ENCODE measurements at places on chromosomes 1 and 21.

GRCh38 chr1:47679826-47680225, 242.0 kb downstream of the FOXD2 start:
- DNase-seq: no peak

DNA sequence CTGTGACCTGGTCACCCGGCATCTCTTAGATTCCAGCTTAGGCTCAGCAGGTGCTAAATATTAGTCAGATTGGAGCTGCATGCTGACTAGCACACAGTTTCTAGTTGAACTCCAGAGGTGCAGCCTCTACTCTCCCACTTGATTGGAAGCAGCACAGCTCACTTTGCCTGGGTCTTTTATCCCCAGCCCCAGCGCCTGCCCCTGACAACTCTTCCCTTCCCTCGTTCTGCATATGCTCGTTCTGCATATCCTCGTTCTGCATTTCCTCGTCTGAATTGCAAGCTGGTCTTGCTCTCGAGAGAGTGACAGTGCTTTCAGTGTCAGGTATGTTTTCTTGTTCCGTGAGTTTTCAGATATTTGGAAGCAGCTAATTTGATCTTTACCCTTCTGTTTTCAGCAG, 11.7 kb downstream of the COL18A1 start:
- DNase-seq: no peak

DNA sequence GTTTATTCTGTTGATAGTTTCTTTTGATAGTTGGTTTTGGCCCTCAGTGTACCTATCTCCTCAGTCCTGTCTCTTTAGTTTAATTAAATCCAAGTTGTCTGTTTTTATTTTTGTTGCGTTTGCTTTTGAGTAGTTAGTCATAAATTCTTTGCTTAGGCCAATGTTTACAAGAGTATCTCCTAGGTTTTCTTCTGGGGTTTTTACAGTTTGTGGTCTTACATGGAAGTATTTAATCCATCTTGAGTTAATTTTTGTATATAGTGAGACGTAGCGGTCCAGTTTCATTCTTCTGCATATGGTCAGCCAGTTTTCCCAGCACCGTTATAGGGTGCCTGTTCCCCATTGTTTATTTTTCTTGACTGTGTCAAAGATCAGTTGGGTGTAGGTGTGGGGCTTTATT, 139.4 kb downstream of the POU2F1 start:
- no peak for DNase-seq

DNA sequence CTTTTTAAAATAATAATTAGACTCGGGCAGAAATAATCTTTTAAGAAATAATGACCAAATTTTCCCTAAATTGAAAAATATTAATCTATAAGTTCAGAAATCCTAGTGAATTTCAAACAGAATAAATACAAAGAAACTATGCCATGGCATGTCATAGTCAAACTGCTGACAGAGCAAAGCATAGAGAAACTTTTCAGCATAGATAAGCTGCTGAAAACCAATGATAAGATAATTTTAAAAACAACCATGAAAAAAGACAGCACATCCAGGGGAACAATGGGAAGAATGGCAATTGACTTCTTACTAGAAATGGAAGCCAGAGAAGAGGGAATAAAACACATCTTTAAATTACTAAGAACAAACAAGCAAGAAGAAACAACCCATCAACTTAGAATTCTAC, 19.8 kb downstream of the CD1D start:
- no peak for DNase-seq

DNA sequence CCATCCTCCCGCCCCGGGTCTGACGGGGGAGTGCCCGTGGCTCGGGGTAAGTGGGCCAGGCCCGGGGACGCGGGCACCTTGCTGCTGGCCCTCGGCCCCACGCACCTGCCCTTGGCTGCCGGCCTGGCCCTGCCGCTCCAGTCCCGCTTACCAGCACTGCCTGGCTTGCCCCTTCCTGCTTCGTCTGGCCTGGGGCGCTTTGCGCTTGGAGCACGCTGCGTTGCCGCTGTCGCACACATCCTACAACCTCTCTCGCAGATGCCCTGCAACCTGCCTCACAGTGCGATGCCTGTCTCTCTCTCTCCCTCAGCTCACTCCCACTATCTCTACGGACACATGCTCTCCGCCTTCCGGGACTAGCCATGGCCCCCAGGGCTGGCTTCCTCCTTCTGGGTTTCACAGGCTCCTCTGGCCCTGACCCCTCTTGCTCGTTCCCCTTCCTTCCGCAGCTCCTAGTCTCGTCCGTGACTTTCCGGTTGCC, 9.7 kb downstream of the MYOG start:
- DNase-seq: no peak

- DNase-seq: no peak
Observed at GRCh38 chr1:191134796-191135195, 657.1 kb upstream of the BRINP3 start.

DNA sequence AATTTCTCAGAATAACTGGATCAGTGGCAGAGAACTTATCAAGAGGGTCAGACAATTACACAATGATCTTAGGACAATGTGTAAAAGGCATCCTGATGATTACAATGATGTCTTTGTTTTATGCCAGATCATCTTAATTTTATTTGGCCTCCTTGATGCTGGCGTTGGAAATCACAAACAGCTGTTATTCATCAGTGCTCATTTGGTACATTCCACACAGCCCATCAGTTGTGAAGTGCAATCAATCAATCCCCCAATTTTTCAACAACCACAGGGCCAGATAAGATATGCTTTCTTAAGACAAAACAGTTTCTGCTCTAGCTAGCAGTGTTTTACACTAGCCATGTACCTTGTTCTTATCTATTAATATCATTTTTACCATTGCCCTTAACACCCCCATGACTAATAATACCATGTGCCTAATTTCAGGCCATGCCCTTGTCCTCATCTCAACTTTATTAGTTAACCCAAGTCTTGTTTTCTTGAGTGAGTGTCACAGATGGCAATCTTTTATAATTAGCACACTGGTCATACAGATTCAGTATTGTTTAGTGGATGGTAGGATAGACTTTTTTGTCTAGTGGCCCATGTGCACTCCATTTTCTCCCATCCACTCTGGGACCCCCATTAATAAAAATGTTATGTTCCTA, 40.8 kb upstream of the COL24A1 start:
- DNase-seq: no peak

- no peak for DNase-seq
Observed at GRCh38 chr1:180092931-180093650, 61.6 kb upstream of the QSOX1 start.

DNA sequence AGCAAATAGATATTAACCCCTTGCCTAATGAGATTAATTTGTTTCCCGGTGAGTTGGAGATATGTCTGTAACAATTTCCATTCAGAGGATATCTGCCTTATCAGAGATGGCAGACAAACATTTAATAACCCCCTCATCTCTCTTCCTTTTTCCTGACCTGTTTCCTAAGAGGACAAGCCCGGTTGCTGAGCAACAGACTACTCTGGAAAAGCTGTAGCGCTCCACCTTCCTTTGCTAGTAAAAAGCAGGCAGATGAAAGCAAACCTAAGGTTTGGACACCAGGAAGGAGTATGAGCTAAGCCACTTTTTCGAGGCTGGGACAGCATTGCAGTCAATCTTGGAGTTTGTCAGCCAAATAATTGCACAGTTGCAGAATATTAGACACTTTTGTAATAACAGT, 82.4 kb downstream of the RGS21 start:
- DNase-seq: no peak

DNA sequence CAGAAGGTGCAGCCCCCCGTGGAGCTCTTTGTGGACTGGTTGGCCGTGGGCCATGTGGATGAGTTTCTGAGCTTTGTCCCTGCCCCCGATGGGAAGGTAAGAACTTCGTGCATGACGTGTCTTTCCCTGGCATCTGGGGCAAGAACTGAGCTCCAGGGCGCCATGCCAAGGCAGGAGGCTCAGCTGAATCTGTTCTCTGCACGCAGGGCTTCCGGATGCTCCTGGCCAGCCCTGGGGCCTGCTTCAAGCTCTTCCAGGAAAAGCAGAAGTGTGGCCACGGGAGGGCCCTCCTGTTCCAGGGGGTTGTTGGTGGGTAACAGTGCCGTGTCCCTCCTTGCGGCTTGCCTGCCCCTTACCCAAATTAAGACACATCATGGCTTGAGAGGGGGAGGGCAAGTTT, 27.7 kb downstream of the PADI3 start:
- DNase-seq: no peak

DNA sequence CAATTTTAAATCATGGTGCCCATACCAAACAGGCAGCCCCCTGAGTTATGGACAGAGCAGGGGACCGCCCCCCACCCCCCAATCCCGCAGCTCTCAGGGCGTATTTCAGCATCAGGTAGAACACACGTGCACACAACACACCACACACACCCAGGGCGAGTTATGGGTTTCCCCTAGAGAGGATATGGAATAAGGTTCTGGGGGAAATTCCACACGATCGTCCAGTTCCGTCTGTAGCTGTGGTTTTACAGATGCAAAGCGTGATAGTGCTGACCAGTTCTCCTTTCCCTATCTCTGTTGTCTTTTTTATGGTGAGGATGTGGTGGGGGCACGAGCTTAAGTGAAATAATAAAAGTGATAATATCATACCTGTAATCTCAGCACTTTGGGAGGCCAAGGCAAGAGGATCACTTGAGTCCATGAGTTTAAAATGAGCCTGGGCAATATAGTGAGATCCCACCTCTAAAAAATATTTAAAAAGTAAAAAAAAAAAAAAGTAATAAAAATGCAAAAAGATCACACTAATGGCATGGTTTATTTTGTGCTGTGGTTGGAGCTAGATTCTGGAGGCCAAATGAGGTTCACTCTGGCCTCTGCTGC, 25.1 kb downstream of the C2CD2 start:
- DNase-seq: no peak

DNA sequence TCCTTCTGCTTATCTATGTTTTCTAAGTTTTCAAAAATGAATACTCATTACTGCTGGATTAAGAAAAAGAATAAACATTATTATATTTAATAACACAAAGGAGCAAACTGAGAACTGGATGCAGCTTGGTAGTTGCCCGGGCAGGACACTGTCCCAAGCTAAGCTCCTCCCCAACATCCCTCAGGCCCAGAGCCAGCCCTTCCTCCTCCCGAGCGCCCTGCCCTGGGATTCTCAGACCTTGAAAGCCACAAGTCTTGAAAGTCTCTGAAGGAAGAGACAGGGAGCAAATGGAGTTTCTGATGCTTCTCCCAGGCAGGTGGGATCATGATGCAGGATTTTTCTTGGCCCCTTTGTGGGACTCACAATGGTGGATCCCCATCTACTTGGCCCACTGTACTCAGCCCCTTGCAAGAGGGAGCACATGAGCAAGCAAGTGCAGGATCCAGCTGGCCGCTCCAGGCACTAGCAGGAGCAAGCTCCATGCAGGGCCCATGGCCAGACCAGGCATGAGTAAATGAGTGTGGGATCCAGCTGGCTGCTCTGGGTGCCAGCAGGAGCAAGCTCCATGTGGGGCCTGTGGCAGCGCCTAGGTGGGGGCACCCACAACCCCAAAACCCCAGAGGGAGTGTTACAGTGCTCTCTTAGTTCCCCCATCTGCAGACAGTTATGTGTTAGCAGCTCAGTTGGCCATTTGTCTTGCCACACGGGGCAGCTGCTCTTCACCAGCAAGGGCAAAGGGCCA, 32.1 kb upstream of the RAB4A start:
- DNase-seq: no peak

GRCh38 chr1:203526130-203526529, 32.2 kb downstream of the OPTC start:
- DNase-seq: no peak

DNA sequence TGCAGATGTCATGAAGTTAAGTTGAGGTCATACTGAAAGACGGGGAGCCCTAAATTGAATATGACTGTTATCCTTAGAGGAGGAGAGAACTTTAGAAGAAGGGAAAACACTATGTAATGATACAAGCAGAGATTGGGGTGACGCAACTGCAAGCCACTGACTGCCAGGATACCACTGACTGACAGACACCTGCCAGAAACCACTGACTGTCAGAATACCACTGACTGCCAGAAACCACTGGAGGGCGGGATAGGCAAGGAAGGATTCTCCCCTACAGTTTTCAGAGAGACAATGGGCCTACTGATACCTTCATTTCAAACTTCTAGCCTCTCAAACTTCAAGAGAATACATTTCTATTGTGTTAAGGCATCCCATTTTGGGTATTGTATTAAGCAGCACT, 388.7 kb downstream of the USH2A start:
- DNase-seq: no peak

DNA sequence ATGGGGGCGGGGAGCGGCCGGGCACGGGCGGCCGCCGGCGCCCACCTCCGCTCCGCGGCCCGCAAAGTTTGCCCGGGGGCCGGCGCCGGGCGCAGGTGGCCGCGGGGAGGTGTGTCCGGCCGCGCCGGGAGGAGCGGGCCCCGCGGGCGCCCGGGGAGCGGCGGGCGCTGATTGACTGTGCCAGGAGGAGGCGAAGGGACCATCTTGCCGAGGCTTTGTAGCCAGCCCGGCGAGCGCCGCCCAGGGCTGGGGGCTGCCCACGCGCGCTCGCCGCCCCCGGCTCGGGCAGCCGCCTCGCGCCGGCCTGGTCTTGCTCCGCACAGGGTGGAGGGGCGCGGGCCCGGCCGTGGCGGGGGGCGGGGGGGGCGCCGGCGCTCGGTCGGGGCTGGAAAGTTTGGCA, 432 bp downstream of the EPHB2 start:
- no peak for DNase-seq

DNA sequence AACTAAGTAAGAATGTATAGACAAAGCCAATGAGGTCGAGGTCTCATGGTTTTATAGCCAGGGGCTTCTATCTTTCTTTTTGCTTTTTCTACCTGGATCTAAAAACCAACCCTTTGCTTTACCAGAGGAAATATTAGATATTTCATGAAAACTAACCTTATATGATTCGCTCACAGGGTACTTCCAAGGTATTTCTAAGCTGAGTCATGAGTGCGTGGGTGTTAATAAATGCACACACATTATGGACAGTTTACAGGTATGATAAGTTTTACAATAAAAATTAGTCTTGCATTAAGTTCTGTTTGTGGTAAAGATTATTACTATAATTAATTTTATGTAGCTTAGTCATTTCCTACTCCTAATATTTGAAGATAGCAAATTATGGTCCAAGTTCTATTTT, 217.2 kb downstream of the CHRM3 start:
- DNase-seq: no peak

DNA sequence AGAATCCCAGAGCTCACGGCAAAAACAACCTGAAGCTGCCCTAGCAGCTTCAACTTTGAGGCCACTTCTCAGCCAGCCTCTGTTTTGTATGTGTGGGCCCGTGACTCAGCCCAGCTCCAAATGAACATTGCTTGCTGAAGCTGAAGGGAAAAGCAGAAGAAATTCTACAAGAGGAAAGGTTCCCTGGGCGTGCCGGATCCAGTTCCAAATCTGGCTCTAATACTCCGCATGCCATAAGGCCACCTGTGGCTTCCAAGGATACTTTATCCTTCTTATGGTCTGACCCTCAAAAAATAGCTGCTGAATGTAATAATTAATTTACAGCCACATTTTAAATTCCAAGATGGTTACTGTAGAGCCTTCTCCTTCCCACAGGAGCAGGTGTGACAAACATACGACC, 24.3 kb downstream of the TSPAN2 start:
- DNase-seq: no peak

GRCh38 chr21:43189936-43190335, 21.1 kb downstream of the CRYAA start:
- DNase-seq: no peak

GRCh38 chr1:65459397-65459768, 38.9 kb downstream of the LEPR start:
- no peak for DNase-seq

Measured in activated naive CD4-positive, alpha-beta T cell (primary cell).